ENCODE measurements at places on chromosomes 4 and X. TPM values are rescaled to one million over a fixed set of nuclear protein-coding genes. Genes with fewer than 3 reads are reported as not detected.

HSFX4 gene
- not detected for total RNA-seq

UVSSA gene
- 22.4 TPM for total RNA-seq

XKRX gene
- 0.12 TPM for total RNA-seq

SLC25A43 gene
- total RNA-seq, result 2.6 TPM

CSN1S1 gene
- not detected for total RNA-seq

DMP1 gene
- not detected for total RNA-seq

LDB2 gene
- total RNA-seq, result not detected

PCDH11X gene
- total RNA-seq, result not detected

VCX gene
- not detected for total RNA-seq

WAS gene
- 155 TPM for total RNA-seq

FGF2 gene
- 0.05 TPM for total RNA-seq

VCX2 gene
- not detected for total RNA-seq

BEX4 gene
- 22.7 TPM for total RNA-seq

PSMD10 gene
- total RNA-seq, result 30.1 TPM

PCDH18 gene
- 0.08 TPM for total RNA-seq

GABRB1 gene
- not detected for total RNA-seq

Data from activated naive CD4-positive, alpha-beta T cell treated with anti-CD3 and anti-CD28 coated beads, Interleukin-2, amount 10 ng/mL, durations not matched to agents 5 hours and 36 hours (primary cell).